ENCODE measurements at places on chromosomes 16 and 17. TPM values are rescaled to one million over a fixed set of nuclear protein-coding genes. Genes with fewer than 3 reads are reported as not detected.

- H3K4me3 ChIP-seq = no peak overlapping the region
- no peaks in the 10 kb centered on the region for H3K27me3 ChIP-seq
- H3K36me3 ChIP-seq = no peaks in the 10 kb centered on the region
- peaks cover 11% of the 10 kb centered on the region for H3K4me1 ChIP-seq
- no peak overlapping the region for H3K27ac ChIP-seq
- no peak for DNase-seq
These were observed 56.6 kb downstream of the PIPOX start for GRCh38 chr17:29099527-29099926.

DNA sequence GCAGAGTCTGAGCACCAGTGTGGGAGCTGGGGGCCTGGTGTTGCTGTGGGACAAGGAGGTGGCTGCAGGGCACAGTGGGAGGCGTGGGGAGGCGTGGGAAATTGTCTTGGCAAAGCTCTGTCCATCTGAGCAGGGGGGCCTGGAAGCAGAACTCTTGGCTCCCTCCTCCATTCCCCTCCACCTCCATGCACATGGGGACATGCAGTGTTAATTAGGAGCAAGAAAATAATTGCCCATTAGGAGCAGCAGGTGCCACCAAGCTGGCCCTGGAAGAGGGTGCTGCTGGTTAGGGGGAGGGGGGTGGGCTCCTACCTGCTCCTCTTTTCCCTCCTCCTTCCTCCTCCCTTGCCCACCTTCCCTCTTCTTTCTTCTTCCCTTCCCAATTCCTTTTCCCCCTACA, 4.5 kb downstream of the TTYH2 start:
- peaks cover 16% of the 10 kb centered on the region for H3K4me1 ChIP-seq
- H3K36me3 ChIP-seq = no peaks in the 10 kb centered on the region
- DNase-seq = no peak
- no peak overlapping the region for H3K27ac ChIP-seq
- H3K27me3 ChIP-seq = no peaks in the 10 kb centered on the region

GRCh38 chr17:62724398-62725146, 83.5 kb downstream of the MARCHF10 start:
- peak; percentile 82 for DNase-seq
- H3K4me3 ChIP-seq = peak overlapping the region; percentile 54
- H3K27ac ChIP-seq = peak overlapping the region; percentile 18
- peaks cover 10% of the 10 kb centered on the region for H3K36me3 ChIP-seq
- H3K4me1 ChIP-seq = peaks cover 20% of the 10 kb centered on the region

DNA sequence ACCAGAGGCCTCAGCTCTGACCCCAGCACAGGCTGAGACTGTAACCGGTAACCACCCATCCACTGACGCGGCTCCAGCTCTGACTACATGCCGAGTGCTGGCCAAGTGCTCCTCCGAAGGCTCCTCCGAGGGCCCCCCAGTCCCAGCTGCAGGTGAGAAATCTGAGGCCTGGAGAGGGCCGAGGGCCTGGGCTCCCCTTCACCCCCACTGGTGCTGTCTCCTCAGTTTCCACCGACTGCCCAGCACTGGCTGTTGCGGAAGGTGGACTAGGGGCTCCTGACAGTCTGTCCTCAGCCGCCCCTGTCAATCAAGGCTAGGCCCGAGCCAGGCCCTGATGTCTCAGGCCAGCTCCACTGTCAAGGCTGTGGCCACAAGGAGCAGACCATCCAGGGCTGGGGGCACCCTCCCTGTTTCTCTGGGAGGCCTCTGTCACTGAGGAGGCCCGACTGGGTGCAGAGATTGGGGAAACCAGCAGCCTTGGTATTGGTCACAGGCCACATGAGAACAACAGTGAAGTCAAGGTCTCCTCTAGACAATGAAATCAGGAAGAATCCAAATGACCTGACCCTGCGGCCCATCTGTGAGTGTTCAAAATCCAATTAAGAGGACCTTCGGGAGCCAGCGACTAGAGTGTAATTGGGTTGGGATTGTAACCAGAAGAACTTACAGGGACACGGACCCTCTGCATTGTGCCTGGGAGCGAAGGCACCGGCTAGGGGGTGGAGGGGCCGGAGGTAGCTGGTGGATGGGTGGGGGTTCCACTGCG, 5.1 kb downstream of the TMEM235 start:
- H3K4me3 ChIP-seq = no peak overlapping the region
- DNase-seq = no peak
- H3K4me1 ChIP-seq = peaks cover 13% of the 10 kb centered on the region
- no peak overlapping the region for H3K27ac ChIP-seq
- H3K27me3 ChIP-seq = peaks cover 12% of the 10 kb centered on the region

DNA sequence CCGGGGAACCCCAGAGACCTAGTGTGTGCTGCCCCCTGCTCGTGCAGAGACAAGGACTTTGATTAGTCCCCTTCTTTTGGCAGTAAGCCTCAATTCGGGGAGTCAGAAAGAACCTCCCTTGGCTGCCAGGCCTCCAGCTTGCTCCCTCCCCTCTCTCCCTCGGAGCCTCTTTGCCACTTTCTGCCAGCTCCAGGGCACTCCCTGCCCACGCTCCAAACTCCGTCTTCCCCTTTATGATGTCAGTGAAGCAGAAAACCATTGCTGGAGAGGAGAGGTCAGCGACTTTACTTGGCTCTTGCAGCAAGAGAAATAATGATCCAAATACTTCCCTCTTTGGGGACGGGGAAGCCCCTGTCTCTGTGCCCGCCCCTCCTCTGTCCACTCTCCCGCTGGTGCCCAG, 28.1 kb downstream of the TTYH2 start:
- no peak for DNase-seq
- no peak overlapping the region for H3K27ac ChIP-seq
- no peaks in the 10 kb centered on the region for H3K27me3 ChIP-seq
- H3K4me1 ChIP-seq = no peaks in the 10 kb centered on the region
- no peaks in the 10 kb centered on the region for H3K36me3 ChIP-seq

DNA sequence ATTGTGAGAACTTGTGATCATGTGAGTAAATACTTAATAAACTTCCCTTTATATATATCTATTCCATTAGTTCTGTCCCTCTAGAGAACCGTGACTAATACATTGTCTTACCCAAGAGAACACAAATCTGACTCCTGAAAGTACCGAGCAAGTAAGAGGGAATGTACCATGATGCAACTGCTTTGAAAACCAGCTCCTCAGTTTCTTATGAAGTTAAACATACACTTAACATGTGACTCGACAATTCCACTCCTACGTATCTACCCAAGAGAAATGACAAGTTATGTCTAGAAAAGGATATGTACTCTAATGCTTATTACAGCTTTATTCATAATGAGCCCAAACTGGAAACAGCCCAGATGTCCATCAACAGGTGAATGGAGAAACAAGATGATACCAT, 8.8 kb upstream of the GJD3 start:
- peaks cover 9% of the 10 kb centered on the region for H3K27me3 ChIP-seq
- peaks cover 48% of the 10 kb centered on the region for H3K4me1 ChIP-seq
- peaks cover 6% of the 10 kb centered on the region for H3K36me3 ChIP-seq
- H3K27ac ChIP-seq = peak overlapping the region; percentile 74
- no peak for DNase-seq
- H3K4me3 ChIP-seq = peak overlapping the region; percentile 40

GRCh38 chr17:27663936-27664605, 33.1 kb downstream of the LGALS9 start:
- DNase-seq = no peak
- H3K4me3 ChIP-seq = no peak overlapping the region
- no peaks in the 10 kb centered on the region for H3K27me3 ChIP-seq
- H3K36me3 ChIP-seq = no peaks in the 10 kb centered on the region

DNA sequence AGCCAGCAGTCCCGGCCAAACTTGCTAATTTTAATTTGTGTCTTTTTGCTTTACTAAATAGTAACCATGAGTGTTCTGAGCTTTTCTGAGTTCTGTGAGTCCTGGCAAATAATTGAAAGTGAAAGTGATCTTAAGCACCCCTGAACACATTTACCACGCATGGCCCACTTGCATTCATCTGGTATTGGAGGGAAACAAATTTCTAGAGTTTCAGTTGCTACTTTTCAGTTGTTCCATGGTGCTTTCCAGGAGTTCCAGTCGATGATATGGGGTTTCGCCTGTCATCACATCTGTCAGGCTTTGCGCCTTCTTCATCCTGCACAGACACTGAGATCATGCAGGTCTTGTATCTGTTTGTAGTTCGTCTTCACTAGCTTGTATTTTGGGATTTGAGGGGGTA, 44.1 kb downstream of the CRLF3 start:
- DNase-seq = peak; percentile 13
- peaks cover 16% of the 10 kb centered on the region for H3K36me3 ChIP-seq
- H3K27ac ChIP-seq = peak overlapping the region; percentile 68

DNA sequence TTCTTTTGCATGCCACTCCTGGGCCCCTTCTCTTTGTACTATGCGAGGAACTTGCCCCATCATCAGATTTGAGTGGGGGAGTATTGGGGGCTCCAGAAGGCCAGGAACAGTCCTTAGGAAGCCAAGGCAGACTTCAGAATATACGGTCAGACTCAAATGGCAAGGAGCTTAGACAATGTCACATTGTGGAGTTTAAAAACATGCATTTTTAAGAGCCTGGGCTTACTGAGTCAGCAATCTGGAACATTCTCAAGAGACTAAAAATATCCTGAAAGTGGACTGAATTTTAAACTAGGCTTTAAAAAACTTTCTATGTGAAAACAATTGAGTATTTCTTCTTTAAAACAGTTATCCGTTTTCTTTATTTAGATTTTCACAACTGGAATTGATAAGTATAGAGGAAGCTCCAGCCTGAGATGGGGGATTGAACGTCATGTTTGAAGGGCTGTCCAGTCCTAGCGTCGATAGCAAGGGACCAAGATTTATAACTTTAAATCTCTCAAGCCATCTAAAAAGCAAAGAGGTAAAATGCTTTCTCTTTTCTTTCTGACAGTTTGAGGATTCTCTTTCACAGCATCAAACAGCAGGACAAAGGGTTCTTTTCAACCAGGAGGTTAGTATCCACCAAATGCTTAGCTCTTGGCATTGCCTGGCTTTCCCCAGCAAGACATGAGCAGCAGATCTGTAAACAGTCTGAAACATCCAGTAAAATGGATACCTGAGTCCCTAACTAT, 45.8 kb upstream of the CDRT4 start:
- H3K4me1 ChIP-seq = no peaks in the 10 kb centered on the region
- DNase-seq = no peak
- no peak overlapping the region for H3K27ac ChIP-seq
- no peaks in the 10 kb centered on the region for H3K27me3 ChIP-seq
- peaks cover 2% of the 10 kb centered on the region for H3K36me3 ChIP-seq
- H3K4me3 ChIP-seq = no peak overlapping the region

- no peaks in the 10 kb centered on the region for H3K4me1 ChIP-seq
- H3K27ac ChIP-seq = no peak overlapping the region
- H3K36me3 ChIP-seq = peaks cover 6% of the 10 kb centered on the region
- DNase-seq = no peak
- no peak overlapping the region for H3K4me3 ChIP-seq
- H3K27me3 ChIP-seq = no peaks in the 10 kb centered on the region
These were observed 39.3 kb downstream of the CIBAR2 start for GRCh38 chr16:85072947-85073346.

DNA sequence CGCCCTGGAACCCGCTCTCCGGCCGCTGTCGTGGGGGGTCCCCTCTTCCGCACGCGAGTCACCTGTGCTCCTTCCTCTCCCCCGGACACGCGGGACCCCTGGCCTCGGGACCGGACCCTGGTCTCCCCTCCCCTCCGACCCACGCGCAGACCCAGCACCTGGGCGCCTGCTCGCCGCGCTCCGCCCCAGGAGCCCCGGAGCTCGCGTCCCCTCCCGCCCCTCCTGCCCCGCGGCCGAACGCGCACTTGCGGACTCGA, 762 bp downstream of the RAB40B start:
- H3K4me1 ChIP-seq = peaks cover 12% of the 10 kb centered on the region
- H3K36me3 ChIP-seq = peaks cover 14% of the 10 kb centered on the region
- H3K27me3 ChIP-seq = no peaks in the 10 kb centered on the region

- no peak overlapping the region for H3K27ac ChIP-seq
- DNase-seq = no peak
- no peaks in the 10 kb centered on the region for H3K27me3 ChIP-seq
- peaks cover 2% of the 10 kb centered on the region for H3K36me3 ChIP-seq
- H3K4me1 ChIP-seq = no peaks in the 10 kb centered on the region
These were observed 1145.5 kb downstream of the CDH11 start for GRCh38 chr16:63976345-63976744.

GRCh38 chr17:55452139-55452790, 30.6 kb upstream of the MMD start:
- DNase-seq = no peak
- H3K4me3 ChIP-seq = no peak overlapping the region
- peaks cover 6% of the 10 kb centered on the region for H3K4me1 ChIP-seq
- H3K27ac ChIP-seq = no peak overlapping the region
- H3K36me3 ChIP-seq = no peaks in the 10 kb centered on the region

DNA sequence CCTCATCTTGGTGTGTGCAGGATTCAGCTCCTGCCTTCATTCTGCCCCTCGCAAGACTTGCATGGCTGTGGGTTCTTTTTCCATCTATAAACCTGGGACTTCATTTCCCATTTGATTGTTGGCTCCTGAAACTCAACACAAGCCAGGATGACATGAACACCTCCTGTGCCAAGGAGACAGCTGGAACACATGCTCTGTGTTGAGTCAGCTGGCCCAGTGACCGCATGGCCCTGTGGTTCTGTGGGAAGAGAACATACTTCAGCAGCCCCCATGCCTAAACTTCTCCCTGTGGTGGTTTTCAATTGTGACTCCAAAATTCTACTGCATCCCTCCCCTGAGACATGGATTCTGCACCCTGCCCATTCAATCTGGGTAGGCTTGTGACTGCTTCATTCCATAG, 57.9 kb upstream of the FOXF1 start:
- H3K4me3 ChIP-seq = no peak overlapping the region
- no peaks in the 10 kb centered on the region for H3K36me3 ChIP-seq
- H3K4me1 ChIP-seq = peaks cover 4% of the 10 kb centered on the region
- H3K27me3 ChIP-seq = peaks cover 11% of the 10 kb centered on the region

DNA sequence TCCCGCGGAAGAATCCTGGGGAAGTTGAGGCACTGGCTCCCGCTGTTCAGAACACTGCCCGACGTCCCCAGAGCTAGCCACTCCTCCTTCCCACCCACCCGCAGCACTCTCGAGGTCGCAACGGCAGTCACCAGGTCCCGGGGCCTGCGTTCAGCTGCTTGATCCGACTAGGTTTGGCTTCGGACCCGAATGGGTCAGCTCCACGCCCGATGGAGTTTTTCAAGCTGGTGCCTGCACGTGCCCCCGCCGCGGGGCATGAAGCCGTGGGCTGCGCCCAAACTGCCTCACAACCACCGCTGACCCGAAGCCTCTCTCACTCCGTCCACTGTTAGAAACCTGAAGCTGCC, 12.4 kb upstream of the ODF4 start:
- no peak overlapping the region for H3K27ac ChIP-seq
- peaks cover 15% of the 10 kb centered on the region for H3K4me1 ChIP-seq

Gene NACA2
- total RNA-seq = not detected

Measured in activated T-cell treated with anti-CD3 and anti-CD28 coated beads, Interleukin-2, amount 50 U/mL, for 72 hours (primary cell).